ENCODE measurements at places on chromosomes 1 and 21. TPM values are rescaled to one million over a fixed set of nuclear protein-coding genes. Genes with fewer than 3 reads are reported as not detected.

Gene RNF223
- not detected for total RNA-seq

DNA sequence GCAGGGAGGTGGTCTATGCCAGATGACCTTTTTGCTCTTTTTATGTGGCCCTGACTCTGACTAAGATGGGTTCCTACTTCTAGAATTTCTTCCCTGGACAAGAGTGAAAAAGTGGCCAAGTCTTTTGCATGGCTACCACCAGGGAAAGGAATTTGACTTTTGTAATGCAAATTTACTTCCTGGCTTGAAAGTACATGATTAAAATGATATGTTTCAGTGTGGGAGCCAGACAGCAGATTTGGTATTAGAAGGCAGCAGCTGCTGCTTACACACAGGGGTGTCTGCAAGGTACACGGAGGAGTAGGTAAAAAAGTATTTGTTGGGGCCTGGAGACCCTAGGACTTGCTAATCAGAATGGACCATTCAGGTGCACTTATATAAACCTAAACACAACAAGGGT lies 78.4 kb downstream of the KCND3 start:
- no peak for DNase-seq

GRCh38 chr1:32240140-32240951 lies 6.7 kb upstream of the FAM167B start:
- DNase-seq: no peak

Gene MYOC
- total RNA-seq: 138 TPM

DNA sequence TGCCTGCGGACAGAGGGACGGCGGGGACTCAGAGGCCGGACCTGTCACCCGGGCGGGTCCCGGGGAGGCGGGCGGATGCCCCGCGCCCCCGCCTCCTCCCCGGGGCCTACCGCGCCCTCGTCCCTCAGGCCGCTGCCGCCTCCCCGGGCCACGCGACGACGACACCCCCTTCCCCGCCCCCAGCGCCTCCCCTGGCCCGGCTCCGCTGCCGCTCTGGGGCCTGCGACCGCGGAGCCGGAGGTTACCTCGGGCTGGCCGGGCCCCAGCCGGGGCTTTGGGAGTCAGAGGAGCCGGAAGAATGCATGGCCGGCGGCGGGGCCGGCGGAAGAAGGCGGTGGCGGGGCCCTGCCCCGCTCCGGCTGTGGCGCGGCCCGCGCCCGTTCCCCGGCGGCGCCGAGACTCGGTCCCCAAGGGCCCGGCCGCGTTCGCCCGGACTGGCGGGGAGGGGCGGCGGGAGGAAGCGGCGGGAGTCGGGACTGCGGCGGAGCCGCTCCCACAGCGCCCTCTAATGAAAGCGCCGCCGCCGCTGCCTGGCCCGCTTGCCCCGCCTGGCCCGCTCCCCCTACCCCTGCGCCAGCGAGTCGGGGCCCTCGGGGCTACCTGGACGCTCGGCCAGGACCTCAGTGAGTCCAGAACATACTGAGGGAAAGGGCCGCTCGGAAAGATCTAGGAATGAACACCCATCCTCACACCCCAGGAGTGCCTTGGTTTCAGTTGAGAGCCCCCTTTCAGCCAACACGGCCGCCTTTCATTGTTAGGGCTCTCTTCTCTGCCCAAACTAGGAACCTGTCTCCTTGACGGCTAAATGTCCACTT lies at the start of gene LPGAT1:
Gene LPGAT1, minus strand, starts transcription at position 436 of the 815 bp plus-strand sequence. CDS start 1,467 bp downstream, outside the sequence.
- no peak for DNase-seq
